ENCODE measurements at places on chromosomes 7 and 10. TPM values are rescaled to one million over a fixed set of nuclear protein-coding genes. Genes with fewer than 3 reads are reported as not detected.

DNA sequence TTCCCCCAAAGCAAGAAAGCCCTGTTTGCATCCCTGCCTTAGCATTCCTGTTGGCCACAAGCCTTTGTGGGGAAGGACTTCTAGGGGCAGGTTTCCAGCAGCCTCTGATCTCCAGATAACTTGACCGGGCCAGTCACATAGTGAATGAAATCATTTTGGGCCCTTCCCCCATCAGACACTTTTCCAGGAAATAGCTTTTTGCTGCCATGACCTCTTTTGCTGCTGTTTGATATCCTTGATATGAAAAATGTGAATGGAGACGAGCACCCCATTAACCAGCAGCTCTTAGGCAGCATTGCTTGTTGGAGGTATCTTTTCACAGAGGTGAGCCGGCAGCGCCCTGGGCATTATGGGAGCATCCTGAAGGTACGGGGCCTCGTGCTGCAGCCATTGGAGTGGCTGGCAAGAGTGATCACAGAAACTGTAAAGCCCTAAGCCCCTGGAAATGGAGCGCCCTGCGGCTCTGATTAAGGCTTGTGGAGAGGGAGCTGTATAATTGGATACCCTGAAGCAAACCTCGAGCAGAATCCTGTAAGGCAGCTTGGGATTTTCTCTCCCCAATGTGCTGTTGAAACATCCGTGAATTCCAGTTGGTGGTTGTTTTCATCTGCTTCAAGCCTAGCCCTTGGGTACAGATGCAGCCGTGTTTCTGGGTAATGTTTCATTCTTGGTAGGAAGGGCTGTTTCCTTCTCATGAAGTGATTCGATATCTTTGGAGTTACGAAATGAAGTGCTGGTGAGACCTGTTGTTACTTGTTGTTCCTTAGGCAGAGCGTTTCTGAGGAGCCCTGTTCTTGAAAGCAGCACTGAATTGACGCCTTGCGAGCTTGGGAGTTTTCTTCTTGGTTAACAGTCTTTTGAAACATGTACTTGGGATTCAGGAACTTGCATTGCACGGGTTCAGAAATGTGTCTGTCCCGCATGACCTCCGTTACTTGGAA lies 179.0 kb downstream of the PTEN start:
- H3K36me3 ChIP-seq: no peaks in the 10 kb centered on the region
- H3K27ac ChIP-seq: no peak overlapping the region
- H3K27me3 ChIP-seq: no peaks in the 10 kb centered on the region
- H3K4me3 ChIP-seq: no peak overlapping the region
- no peak for DNase-seq
- H3K4me1 ChIP-seq: peaks cover 9% of the 10 kb centered on the region

DNA sequence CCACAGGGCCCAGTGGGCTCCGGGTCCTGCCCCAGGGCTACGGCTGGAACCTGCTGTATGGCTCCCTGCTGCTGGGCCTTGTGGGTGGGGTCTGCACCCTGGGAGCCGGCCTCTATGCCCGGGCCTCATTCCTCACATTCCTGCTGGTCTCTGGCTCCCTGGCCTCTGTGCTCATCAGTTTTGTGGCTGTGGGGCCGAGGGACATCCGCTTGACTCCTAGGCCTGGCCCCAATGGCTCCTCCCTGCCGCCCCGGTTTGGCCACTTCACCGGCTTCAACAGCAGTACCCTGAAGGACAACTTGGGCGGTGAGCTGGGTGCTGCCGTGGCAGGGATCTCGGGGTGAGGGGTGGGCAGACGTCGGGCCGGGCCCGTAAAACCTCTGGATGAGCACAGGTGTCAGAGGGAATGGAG lies 4.4 kb downstream of the SLC12A9 start:
- H3K36me3 ChIP-seq: peaks cover 23% of the 10 kb centered on the region
- H3K4me1 ChIP-seq: peaks cover 20% of the 10 kb centered on the region
- no peaks in the 10 kb centered on the region for H3K27me3 ChIP-seq

- DNase-seq: no peak
- no peak overlapping the region for H3K27ac ChIP-seq
- H3K27me3 ChIP-seq: no peaks in the 10 kb centered on the region
These were observed 110.1 kb downstream of the CDK14 start for GRCh38 chr7:90706072-90706716.

- no peaks in the 10 kb centered on the region for H3K36me3 ChIP-seq
- no peaks in the 10 kb centered on the region for H3K27me3 ChIP-seq
- H3K4me1 ChIP-seq: no peaks in the 10 kb centered on the region
- H3K4me3 ChIP-seq: no peak overlapping the region
These were observed 97.3 kb downstream of the WNT2 start for GRCh38 chr7:117225536-117225935.

DNA sequence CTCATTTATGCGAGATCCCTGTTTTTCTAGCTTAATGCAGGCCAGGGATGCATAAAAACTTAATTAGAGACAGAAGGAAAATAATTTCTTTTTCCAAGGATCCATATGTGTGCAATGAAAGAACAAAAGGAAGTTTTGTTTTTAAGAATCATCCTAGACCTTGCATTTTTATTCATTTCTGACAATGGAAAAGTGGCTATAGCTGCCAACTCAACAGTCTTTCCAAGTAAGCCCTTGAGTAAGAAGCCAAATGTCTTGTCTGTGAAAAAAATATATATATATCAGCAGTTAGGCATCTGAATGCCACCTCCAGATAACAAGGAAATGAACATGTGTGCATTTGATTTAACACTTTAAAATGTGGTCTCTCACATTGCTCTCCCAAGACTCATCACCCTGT lies 1397.6 kb downstream of the GATA3 start:
- DNase-seq: no peak
- no peaks in the 10 kb centered on the region for H3K4me1 ChIP-seq
- H3K27ac ChIP-seq: no peak overlapping the region
- H3K4me3 ChIP-seq: no peak overlapping the region

DNA sequence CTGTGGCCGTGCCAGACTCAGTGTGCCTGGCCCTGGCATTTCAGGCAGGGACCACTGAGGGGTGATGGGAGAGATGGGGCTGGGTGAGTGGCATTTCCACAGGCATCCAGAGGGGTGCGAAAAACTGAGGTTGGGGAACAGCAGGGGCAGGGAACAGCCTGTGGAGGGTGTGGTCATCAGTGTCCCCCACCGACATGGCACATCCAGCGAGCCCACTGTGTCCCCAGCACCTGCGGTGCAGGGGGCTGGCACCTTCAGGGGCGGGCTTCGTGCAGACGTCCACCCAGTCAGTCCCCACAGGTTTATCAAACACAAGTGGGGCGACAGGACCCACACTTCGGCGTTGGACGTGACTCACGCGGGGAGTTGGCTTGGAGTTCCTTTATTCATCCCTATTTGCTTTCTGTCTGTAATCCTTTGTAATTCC lies 14.8 kb downstream of the CUX1 start:
- H3K4me1 ChIP-seq: no peaks in the 10 kb centered on the region
- no peaks in the 10 kb centered on the region for H3K27me3 ChIP-seq
- no peak overlapping the region for H3K27ac ChIP-seq
- no peak overlapping the region for H3K4me3 ChIP-seq

DNA sequence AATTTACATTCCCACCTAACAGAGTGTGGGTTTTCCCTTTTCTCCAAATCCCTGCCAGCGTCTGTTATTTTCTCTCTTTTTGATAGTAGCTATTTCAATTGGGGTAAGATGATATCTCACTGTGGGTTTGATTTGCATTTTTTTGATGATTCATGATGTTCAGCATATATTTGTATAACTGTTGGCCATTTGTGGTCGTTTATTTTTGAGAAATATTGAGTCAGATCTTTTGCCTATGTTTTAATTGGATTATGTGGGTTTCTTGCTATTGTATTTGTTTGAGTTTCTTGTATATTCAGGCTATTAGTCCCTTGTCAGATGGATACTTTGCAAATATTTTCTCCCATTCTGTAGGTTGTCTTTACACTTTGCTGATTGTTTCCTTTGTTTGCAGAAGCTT lies 193.8 kb downstream of the ABCA13 start:
- DNase-seq: no peak
- no peaks in the 10 kb centered on the region for H3K36me3 ChIP-seq
- H3K27me3 ChIP-seq: peaks cover 5% of the 10 kb centered on the region
- H3K27ac ChIP-seq: no peak overlapping the region

GRCh38 chr10:28714401-28715053 lies 37.2 kb downstream of the BAMBI start:
- H3K4me3 ChIP-seq: no peak overlapping the region
- peaks cover 8% of the 10 kb centered on the region for H3K27me3 ChIP-seq
- H3K4me1 ChIP-seq: no peaks in the 10 kb centered on the region
- H3K27ac ChIP-seq: no peak overlapping the region

DNA sequence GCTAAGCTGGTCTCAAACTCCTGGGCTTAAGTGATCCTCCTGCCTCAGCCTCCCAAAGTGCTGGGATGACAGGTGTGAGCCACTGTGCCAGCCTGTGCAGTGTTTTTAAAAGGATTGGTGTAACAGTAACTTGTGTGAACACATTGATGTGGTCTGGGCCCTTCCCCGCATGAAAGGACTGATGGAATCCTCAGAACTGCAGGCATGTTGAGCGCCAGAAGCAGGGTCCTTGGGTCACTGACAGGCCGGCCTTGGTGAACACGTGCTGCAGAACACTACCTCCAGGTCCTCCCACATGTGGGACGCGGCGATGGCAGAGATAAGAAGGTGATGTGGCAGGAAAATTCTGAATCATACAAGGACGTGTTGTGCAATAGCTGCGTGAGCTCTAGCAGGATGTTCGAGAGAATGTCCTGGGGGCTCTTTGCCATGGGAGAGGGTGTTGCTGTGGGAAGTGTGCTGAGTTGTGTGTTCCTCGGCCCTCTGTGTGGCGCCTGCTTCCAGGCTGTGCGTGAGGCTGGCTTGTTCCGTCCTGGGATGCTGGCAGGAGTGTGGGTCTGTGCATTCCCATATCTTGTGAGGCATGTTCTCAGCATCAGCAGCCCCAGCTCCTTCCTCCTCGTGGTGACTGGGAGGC lies 68.2 kb downstream of the DNAJB6 start:
- peak overlapping the region; percentile 72 for H3K27ac ChIP-seq
- H3K36me3 ChIP-seq: peaks cover 14% of the 10 kb centered on the region
- peaks cover 23% of the 10 kb centered on the region for H3K4me1 ChIP-seq
- H3K27me3 ChIP-seq: no peaks in the 10 kb centered on the region

- peaks cover 3% of the 10 kb centered on the region for H3K27me3 ChIP-seq
- no peaks in the 10 kb centered on the region for H3K36me3 ChIP-seq
- H3K4me3 ChIP-seq: no peak overlapping the region
These were observed 519.5 kb downstream of the GRID1 start for GRCh38 chr10:85847085-85847484.

CCDC126 gene
- total RNA-seq: 6.3 TPM

NPSR1 gene
- total RNA-seq: not detected
